ENCODE measurements at places on chromosomes 3 and 15. TPM values are rescaled to one million over a fixed set of nuclear protein-coding genes. Genes with fewer than 3 reads are reported as not detected.

CHRNA5 gene
- total RNA-seq = not detected

UBXN7 gene
- 66.7 TPM for total RNA-seq

PLSCR2 gene
- not detected for total RNA-seq

VEPH1 gene
- total RNA-seq = not detected

TASOR gene
- 99.3 TPM for total RNA-seq

GABRR3 gene
- total RNA-seq = not detected

CCDC80 gene
- total RNA-seq = not detected

AQR gene
- 43.3 TPM for total RNA-seq

CD86 gene
- total RNA-seq = 24.0 TPM

ZPLD1 gene
- not detected for total RNA-seq
